ENCODE measurements at places on chromosomes 1 and 21. TPM values are rescaled to one million over a fixed set of nuclear protein-coding genes. Genes with fewer than 3 reads are reported as not detected.

GRCh38 chr21:40335704-40336103 lies 468.5 kb downstream of the PCP4 start:
- no peak for DNase-seq

DNA sequence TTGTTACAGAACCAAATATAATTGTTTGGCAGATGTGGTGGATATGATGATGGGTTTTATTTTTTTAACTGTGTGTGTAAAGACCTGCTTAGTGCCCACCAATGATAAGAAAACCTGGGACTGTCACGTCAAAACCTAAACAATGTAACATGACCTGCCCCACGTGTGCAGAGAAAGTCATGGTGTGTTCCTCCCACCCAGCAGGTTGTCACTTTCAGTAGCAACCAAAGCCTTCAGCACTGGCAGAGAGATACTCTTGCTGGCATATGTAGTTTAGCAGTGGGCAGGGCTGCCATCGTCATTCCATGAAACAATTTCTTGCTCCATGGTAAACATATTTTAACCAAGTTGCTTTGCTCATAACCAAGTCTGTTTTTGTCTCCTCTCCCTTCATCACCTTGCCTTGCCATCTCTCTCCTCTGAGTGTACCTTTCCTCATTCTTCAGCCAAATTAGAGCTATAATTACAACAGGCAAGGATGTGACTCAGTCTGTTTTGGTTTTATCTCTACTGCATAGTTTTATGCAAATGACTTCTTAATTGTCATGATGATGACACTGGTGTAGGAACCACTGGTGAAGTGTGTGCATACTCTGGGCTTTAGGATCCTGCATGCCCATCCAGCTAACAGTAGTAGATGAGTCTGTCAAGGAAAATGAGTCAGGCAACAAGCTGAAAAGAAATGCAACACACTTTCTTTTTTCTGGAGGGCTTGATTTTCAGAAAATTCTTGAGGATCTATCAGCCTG lies 150.3 kb downstream of the EDEM3 start:
- no peak for DNase-seq

DNA sequence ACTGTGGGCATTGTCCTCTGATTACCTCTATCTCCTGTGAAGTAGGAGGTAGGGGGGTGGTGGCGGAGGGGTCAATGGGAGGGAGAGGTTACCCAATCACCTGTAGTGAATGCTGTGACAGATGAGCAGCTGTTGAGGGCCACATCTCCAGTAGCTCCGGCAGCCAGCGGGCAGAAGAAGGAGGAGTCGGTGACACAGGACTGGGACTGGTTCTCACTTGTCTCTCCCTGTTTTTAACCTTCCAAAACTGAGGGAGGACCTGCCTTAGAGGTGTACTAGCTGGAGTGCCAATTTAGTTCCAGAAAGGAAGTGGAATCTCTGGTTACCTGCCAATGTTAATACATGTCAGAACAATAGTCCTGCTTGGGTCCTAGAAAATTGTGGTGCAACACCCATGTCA lies 56.2 kb upstream of the ENAH start:
- no peak for DNase-seq

DNA sequence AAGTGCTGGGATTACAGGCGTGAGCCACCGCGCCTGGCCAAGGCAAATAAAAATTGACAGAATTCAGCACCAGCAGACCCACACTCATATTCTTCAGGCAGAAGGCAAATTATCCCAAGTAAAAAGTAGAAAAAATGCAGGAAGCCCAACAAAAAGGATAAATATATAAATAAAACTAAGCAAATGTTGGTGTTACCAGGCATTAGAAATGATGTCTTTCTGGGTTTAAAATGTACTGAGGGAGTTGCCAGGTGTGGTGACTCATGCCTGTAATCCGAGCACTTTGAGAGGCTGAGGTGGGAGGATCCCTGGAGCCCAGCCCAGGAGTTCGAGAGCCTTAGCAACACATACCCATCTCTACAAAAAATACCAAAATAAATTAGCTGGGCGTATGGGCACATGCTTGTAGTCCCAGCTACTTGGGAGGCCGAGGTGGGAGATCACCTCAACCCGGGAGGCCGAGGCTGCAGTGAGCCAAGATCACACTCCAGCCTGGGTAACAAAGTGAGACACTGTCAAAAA lies 6.3 kb downstream of the INTS11 start:
- peak; percentile 44 for DNase-seq

DNA sequence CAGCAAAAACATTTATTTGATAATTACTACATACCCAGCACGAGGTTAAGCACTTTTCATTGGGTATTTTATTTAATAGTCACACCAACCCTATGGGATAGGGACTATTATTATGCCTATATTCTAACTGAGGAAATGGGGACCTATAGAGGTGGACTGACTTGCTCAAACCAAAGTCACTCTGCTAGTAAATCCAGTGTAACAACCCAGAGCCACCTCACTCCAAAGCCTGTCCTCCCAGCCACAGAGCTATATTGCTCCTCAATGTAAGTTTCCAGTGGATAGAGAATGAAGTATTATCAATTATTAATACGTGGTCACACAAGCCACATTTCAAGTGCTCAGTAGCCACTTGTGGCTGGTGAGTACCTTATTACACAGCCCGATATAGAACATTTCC lies 97.5 kb downstream of the RGS2 start:
- DNase-seq = no peak

GRCh38 chr1:198156111-198156744 lies 570 bp upstream of the NEK7 start:
- peak; percentile 58 for DNase-seq

DNA sequence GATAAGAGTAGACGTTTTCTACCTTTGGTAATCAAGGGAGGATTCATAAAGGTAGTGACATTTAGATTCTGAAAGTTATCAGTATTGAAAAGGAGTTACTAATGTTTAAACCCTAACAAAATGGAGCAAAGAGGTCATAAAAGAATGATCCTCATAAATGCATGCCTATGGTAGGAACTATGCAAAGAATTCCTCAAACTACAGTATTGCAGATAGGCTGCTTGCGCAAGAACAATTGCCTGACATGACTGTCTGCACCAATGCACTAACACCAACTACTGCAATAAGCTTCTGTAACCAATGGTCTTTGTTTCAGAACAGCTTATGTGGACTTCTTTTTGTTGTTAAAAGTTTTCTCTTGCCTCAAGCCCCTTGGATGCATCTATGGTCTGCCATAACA lies 597.3 kb upstream of the ADGRL4 start:
- DNase-seq = no peak

GRCh38 chr1:117630423-117630998 lies 24.7 kb downstream of the TENT5C start:
- no peak for DNase-seq

DNA sequence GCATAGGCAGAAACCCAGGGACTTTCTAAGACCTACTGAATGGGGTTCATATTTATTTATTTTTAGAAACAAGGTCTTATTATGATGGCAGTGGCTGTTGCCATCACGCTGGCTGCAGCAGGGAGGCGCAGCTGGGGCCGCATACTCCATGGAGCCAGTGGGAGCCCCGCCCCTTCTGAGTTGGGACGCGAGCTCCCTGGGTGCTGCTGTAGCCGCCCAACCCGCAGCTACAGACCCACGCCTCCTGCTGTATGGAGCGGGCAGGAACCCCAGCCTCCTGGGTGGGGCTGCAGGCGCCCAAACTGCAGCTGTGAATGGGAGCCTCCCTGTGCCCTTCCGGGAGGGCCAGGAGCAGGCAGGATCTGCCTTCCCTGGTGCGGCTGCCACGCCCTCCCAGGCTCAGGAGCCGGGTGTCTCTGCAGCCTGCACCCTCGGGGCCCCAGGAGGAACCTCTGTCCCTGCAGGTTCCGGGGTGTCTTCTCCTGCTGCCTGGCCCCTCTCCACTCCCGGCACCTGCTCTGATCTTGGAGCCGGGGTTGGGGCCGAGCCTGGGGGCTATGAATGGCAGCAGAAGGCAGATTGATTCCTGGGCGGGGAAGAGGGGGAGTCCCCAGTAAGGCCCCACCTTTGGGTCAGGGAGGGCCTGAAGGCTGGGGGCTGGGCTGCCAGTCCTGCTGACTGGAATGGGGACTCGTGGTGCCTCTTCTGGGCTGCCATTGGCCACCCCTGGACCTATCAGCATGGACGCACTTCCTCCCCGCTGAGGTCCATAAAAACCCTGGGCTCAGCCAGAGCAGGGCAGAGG lies 66.5 kb upstream of the LRRN2 start:
- no peak for DNase-seq

DNA sequence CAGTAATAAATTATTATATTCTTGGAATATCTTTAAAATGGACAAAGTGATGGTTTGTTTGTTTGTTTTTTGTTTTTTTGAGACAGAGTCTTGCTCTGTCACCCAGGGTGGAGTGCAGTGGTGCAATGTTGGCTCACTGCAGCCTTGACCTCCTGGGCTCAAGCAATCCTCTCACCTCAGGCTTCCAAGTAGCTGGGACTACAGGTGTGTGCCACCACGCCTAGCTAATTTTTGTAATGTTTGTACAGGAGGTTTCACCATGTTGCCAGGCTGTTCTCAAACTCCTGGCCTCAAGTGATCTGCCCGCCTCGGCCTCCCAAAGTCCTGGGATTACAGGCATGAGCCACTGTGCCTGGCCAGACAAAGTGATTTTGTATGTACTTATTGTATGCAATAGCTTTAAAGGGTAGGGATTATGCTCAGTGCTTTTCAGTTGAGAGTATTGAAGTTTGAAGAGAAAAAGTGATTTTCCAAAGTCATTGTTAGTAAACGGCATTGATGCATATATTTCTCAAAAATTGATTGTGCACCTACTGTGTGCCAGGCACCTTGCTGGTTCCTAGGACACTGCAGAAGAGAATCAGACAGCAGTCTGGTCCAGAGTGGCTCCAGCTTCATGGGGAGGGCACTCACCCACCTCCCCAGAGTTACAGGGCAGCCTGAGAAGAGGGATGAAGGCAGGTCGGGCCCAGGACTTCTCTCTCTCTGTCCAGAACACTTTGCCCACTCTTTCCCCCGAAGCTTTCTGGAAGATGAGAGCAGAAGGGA lies 34.2 kb upstream of the TTC22 start:
- DNase-seq = no peak

- no peak for DNase-seq
These were observed 9.1 kb downstream of the RHBDL2 start for GRCh38 chr1:38932571-38932970.

GRCh38 chr1:231839999-231840398 lies 213.4 kb downstream of the DISC1 start:
- no peak for DNase-seq

- DNase-seq = no peak
These were observed 23.7 kb downstream of the WARS2 start for GRCh38 chr1:119116725-119117124.

- no peak for DNase-seq
These were observed 108.9 kb downstream of the NOS1AP start for GRCh38 chr1:162178432-162178831.

DNA sequence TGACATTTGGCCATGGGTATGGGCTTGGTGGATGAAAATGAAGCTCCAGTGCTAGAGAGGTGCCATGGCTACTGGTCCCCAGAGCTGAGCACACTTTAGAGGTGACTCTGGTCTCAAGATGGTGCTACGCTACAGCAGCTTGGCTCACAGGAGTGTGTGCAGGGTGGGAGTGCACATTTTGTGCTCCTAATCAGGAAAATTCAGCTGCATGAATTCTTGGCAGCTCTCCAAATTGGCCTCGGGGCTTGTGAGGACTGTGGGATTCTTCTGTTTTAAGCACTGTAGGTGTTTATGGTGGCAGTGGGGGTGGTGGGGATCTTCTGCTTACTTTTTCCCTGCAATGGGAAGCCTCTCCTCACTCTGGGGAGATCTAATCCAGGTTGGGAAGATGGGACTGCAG lies 17.3 kb upstream of the TIPRL start:
- no peak for DNase-seq

DNA sequence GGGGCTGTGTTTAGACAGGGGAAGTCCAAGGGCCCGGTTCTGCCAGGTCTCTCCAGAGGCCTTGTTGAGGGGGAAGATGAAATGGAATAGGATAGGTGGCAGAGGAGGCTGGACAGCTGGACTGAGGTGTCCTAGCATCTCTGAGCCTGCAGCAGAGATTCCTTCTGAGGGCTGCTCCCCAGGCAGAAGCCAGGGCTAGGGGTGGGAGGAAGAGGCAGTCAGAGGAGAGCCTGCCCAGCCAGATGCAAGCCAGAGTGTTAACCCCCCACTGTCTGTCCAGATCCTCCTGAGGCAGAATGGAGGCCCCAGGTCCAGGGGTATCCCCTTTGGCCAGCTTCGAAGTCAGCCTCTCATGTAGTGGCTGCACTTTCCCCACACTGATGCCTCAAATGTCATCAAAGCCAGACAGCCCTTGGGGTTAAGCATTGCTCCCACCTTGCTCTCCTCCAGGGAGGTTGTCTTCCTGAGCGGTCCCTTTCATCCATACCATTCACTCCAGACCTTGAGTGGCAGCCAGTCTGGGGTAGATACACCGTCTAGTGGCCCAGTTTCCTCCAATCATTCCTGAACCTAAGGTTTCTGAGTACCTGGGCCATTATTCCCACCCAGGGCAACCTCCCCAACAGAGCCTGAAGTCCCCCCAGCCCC lies 1.7 kb downstream of the CSF1 start:
- DNase-seq = no peak

- DNase-seq = no peak
These were observed 48.9 kb upstream of the ZNF326 start for GRCh38 chr1:89945852-89946476.

DNA sequence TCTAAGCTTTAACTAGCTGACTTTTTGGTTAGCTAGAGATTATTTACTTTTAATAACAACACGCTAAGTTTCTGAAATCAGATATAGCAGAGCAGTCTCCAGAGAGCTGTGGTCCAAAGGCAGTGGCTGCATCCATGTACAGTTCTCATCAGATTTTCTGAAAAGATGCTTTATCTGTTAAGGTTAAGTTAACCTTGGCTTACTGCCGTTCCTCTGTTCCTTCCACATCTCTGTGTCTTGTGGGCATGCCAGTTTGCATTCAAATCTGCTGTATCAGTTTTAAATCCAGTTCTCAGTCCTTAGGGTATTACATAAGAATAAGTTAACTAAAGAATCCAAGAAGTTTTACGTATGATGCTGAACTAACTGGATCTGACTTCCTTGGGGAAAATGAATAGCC lies 46.8 kb downstream of the SPATA46 start:
- no peak for DNase-seq

GRCh38 chr1:20032425-20032824 lies 37.6 kb upstream of the PLA2G5 start:
- no peak for DNase-seq

GRCh38 chr1:55060133-55060999 lies 21.0 kb downstream of the PCSK9 start:
- no peak for DNase-seq

GRCh38 chr1:244598611-244599010 lies 54.3 kb upstream of the DESI2 start:
- no peak for DNase-seq

KRTAP11-1 gene
- total RNA-seq = not detected

SMCP gene
- not detected for total RNA-seq

PIGR gene
- not detected for total RNA-seq

SELL gene
- 5.2 TPM for total RNA-seq

DISP1 gene
- total RNA-seq = 23.8 TPM

REN gene
- total RNA-seq = 1.4 TPM

ABCA4 gene
- total RNA-seq = 0.37 TPM

OR2L13 gene
- total RNA-seq = not detected

MFAP2 gene
- total RNA-seq = 17.9 TPM

SPRR1B gene
- not detected for total RNA-seq

GPR3 gene
- 1.3 TPM for total RNA-seq

OR14K1 gene
- not detected for total RNA-seq
